ENCODE measurements at places on chromosomes 7 and 10. TPM values are rescaled to one million over a fixed set of nuclear protein-coding genes. Genes with fewer than 3 reads are reported as not detected.

The ZEB1 gene
- total RNA-seq = 32.3 TPM

DNA sequence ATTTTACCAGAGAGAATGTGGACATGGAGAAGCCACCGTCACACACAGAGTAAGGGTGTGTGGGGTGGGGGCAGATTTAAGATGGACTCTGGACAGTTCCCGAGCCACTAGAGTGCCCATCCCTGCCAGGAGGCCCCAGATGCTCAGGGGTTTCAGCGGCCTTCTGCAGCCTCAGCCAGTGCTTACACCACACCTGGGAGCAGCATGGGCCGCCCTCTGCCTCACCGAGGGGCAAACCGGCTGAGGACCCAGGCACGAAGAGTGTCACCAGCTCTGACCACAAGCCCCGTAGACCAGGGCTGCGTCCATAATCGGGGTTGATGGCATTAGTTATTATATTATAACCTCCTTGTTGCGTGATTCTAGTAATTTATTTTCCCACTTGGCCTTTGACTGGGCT is 6.7 kb upstream of the MNX1 start:
- no peak for DNase-seq

GRCh38 chr7:156918635-156919034 is 25.7 kb upstream of the LMBR1 start:
- no peak for DNase-seq

The BRAF gene
- 19.8 TPM for total RNA-seq

DNA sequence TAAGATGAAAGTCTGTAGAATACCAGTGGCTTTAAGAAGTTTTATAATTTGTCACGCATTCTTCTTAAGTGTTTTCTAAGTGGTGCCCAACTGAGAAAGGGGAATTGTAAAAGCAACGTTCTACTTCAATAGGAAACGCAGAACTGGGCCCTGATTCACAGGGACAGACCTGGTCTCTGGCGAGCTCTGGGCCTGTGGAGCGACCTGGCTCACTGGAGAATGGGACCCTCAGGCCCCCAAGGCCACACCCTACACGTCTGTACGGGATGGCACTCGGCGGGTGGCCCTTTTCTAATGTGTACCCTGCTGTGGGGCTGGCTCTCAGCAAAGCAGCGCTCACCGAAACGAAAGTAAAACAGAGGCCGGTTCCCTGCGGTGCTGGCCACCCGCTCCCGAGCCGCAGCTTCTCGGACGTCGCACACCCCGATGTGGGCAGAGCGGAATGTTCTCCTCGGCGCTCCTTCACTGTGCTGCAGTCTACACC is 205.0 kb downstream of the DIP2C start:
- DNase-seq = peak; percentile 34

GRCh38 chr10:125979976-125980375 is 83.6 kb downstream of the FANK1 start:
- DNase-seq = no peak

DNA sequence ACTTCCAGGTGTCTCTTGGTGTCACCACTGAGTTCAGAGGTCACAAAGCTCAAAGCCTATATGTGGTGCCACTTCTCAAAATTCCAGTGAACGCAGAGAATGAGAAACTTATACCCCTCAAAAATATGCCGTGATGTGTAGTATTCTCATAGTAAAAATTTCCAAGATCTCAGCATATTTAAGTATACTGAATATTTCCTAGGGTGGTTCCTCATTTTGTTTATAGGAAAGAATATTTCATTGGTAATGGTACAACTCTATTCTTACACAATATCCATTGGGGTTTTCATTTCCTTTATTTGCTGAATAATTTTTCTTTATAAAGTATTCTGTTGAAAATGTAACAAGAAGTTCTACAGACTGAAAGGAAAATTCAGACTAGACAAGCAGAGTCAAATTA is 58.9 kb upstream of the ADO start:
- DNase-seq = no peak

- DNase-seq = no peak
Measured at GRCh38 chr10:73501651-73502050, 5.8 kb upstream of the PPP3CB start.

- DNase-seq = no peak
Measured at GRCh38 chr10:12709000-12709401, 292.5 kb downstream of the CCDC3 start.

All from colonic mucosa (tissue), 4 donors.